ENCODE measurements at places on chromosomes 6 and 20.
A peak's percentile ranks its signal among the peaks of the same experiment; 100 is the strongest.

- no peak for DNase-seq
Observed at GRCh38 chr20:34220561-34220960, 20.7 kb upstream of the ASIP start.

DNA sequence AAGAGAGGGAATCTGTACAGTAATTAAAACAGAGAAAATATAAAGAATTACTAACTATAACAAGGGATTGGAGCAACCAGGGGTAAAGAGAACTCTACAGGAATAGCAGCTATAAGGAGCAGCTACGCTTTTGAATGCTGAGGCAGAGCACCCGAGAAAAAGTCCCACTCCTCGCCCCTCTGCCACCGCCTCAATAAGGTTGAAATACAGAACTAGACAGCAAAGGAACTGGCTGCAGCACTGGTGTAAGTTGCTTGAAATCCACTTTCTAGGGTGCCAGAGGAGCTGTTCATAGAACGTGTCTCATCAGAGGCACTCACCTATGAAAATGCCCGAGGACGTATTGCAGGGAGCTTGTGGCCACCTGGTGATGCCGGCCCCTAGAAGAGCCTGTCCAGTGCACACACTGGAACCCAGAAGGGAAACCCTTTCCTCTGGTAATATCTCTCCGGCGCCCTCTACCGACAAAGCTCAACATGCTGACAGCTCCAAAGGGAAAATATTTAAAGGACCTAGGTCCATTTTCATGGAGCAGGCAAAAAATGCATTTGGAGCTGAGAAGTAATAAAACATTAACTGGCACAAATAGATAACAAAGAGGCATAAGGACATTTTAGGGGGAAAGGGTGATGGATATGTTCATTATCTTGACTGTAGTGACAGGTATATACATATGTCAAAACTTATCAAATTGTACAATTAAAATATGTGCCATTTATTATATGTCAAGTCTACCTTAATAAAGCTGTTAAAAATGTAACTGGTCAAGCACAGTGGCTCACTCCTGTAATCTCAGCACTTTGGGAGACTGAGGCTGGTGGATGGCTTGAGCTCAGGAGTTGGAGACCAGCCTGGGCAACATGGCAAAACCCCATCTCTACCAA, 137.4 kb upstream of the HDAC2 start:
- DNase-seq: peak; percentile 17

- DNase-seq: no peak
Observed at GRCh38 chr6:143894655-143895054, 30.4 kb downstream of the ZC2HC1B start.

DNA sequence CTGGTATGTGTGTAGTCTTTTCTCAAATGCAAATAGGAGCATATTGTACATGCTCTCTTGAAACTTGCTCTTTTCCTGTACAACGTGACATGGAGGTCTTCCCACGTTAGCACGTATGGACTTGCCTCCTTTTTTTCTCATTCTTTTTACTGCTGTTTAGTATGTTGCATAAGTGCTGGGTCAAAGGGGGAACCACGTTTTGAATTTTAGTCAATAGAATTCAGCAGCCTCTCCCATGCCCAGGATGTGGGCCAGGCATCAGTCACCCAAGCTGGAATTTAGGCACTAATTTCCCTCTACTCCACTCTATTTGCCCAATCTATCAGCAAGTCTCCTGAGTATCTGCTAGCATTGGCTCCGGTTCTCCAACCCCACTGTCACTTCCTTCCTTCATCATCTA, 41.5 kb upstream of the RNF24 start:
- no peak for DNase-seq

GRCh38 chr20:15091421-15092037, 754.1 kb upstream of the FLRT3 start:
- DNase-seq: no peak

- DNase-seq: no peak
Observed at GRCh38 chr6:150363733-150364132, 5.1 kb upstream of the IYD start.

DNA sequence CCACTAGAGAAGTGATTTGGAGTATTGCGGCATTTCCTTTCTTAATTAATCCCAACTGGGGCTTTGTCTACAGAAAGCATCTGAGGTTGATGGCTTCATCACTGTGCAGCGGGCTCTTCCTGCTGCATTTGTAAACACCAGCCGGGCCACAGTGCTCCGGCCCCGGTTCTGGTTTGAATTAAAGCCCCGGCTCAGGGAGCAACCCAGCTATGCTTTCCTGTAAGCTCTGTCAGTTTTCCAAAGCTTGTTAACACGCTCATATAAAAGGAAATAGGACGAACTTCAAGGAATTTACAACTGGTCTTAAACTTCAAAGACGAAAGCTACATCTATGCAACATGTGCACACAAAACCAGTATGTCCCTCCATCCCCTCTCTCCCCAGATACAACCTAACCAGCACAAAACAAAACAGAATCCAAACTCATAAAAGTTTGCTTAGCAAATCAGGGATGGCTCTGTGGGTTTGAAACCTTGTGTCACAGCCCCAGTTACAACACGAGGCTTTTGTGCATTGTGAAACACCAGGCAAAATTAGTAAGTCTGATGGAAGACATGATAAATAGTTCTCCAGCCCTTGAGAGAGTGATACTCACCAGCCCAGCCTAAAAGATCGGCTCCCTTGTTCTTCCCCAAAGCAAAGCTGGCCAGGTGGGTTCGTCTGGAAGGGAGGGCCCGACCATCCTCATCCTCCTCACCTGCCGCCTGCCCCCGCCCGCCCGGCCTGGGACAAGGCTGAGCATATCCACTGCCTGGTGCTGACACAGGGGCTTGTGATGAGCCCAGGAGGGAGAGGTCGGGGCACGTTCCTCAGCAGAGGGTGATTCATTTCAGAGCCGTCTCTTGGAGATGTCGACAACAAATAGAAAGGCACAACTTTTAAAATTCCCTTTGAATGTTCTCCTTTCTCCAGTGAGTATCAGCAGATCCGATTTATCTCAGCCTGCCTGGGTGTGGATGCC, 197.9 kb downstream of the TFAP2C start:
- DNase-seq: no peak

DNA sequence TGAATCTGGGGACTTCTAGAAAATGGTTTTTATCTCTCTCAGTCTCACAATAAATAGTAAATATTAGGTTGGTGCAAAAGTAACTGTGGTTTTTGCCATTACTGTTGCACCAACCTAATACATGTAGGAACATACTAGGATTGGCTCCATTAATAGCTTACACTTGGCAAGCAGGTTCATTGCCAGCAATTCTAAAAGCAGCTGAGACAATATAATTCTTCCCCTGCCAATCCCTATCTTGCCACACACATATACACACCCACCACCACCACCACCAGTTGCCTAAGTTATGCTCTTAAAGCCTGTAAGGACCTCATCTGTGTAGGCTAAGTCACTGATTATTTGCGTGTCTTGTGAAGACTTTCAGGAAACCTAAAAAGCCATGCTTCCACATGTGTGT, 145.1 kb downstream of the KIF16B start:
- no peak for DNase-seq
